ENCODE measurements at places on chromosomes 12 and 14.

DNA sequence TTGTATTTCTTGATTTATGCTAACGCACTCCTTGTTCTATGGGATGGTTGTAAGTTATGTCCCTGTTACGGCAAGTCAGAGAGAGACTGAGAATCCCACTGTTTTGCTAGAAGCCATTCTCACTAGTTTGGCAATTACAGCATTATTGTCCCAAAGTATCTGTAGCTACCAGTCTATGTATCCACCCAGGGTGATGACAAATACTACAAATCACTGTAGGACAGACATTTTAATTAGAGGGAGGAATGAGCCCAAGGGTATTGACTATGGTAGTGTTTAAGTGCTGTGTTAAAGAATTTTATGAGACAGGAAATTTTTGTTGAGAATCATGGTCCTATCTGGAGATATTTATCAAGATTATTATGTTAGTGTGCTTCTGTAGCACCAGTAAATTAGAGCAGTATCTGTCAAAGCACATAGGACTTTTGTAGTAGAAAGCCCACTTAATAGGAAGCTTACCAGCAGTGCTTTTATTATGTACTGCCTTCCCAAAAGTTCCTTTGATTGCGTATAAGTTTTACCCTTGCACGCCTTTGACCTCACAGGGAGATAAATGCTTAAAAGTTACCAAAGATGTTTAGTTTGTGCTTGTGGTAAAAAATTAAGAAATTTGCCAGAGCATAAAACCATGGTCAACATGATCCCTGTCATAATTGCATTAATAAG, 10.7 kb downstream of the PRKCH start:
- no peak for DNase-seq

GRCh38 chr14:23137813-23138535, 18.9 kb upstream of the CEBPE start:
- no peak for DNase-seq

DNA sequence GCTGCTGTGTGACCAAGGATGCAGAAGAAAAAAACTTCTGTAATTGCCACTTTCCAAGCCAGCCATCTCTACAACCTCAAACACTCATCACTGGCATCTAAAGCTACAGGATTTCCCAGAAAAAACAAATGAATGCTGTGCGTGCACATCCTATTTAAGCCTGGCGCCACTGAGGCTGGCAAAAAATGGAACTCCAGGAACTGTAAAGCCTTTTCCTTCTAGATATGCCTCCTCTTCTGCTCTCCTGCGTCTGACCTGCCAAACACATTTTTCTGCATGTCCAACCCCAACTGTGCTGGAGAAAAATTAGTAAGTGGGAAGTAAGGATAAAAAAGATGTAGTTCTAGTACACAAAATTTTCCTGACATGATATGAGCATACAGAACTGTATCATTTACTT, 184.9 kb downstream of the ITPR2 start:
- DNase-seq = no peak

DNA sequence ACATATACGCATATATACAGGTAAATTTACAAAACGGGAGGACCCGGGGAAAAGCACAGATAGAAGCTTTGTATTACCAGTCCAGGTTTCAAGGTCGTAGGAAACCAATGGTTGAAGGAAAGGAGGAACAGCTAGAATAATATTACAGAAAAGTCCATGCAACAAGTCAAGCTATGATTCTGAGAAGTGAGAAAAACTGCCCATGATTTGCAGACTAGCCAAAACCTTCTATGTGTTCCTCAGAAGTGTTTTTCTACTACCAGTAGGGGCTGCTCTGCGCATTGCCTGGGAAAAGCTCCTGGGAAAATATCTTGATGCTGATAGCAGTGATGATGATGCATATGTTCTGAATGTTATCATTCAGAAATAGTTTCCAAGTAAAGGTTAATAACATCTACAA, 2.2 kb downstream of the PDZRN4 start:
- DNase-seq = no peak

DNA sequence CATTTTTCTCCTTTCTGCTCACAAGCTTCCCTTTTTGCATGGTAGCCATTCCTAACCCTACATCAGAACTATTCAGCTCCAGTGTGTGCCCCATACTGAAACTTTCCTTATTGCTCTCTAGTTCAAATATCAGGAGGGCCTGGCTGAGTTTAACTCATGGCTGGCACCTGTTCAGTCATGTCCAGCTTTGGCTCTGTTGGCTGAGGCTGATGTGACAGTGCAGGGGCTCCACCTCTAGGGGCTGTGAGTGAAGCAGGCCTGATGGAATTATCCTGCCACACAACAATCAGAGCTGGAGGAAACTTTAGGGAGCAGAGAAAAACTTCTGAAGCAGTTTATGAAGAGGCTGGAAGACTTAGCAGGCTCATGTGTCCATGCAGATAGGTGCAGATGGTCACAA, 8.5 kb downstream of the COQ6 start:
- DNase-seq = no peak

Measured in stimulated activated CD4-positive, alpha-beta T cell treated with anti-CD3 and anti-CD28 coated beads, Interleukin-1b, Interleukin-23, amount 100 ng/mL, for 4 hours (primary cell).